GM23248 (cell line): ENCODE measurements at places on chromosomes 12 and 14. TPM values are rescaled to one million over a fixed set of nuclear protein-coding genes. Genes with fewer than 3 reads are reported as not detected.
A peak's percentile ranks its signal among the peaks of the same experiment; 100 is the strongest.

DNA sequence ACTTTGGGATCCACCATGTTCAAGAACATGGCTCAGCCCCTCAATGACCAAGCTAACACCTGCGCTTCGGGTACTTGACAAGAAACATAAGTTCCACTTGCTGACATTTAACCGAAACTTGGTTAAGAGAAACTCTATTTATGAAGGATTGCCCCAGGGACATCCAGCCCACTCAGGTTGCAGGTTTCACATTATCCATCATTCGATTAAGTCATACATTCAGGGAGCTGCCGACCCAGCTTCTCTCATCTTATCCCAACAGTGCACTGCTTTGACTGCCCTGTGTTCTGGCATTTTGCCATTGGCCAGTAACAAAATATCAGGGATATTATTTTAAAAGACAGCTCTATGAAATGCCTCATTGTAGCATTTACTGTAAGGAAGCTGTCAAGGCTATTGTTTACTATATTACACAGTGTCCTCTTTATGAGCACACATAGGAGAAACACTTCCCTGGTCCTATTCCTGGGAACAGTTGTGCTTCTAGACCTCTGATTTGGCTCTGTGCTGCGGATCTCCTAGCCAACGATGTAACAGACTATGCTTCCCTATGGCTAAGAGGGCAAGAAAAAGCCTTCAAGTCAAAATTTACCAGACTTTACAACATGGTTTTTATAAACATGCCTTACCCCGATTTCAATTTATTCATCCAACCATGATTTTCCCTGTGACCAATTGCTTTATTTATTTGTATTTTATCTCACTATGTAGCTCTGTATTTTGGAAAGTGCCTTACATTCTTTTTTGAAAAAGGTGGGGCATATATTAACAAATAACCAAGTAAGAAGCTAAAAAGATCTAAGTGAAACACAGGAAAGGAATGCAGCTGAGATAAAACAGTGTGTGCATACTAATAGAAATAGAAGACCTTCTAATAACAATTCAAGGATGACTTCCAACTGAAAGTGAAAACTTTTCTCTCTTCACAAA lies 109.3 kb downstream of the ITPR2 start:
- peak; percentile 61 for DNase-seq
- H3K27me3 ChIP-seq: no peaks in the 10 kb centered on the region
- H3K4me1 ChIP-seq: peaks cover 13% of the 10 kb centered on the region
- H3K27ac ChIP-seq: peak overlapping the region; percentile 9; the same call in 1 of the 2 replicates

DNA sequence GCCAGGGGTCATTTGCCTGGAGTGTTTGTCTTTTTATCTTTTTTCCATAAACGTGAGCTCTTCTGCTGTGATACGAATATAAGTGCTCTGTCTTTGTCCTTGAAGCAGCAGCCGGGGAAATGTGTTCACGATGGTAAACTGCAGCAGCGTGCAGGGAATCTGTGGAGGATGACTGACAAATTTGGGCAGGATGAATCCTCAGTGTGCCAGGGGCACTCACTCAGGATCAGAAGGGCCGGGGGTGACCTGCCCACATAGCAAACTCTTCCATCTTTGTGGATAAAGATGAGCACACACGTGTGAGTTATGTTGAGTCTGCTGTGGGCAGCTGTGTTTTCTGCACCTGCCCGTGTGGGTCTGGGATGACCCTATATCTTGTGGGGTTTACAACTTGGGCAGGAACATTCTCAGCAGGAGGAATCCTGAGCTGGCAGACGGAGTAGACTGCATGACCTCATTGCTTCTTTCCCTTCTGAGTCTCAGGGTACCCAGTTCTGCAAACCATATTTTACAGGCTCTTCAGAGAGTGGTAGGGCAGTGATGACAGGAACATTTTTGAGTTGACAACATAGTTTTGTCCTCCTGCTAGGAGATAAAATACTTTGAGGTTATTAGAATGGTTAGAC lies 711 bp downstream of the ANO4 start:
- H3K4me1 ChIP-seq: peaks cover 26% of the 10 kb centered on the region
- H3K4me3 ChIP-seq: peak overlapping the region; percentile 55
- H3K27me3 ChIP-seq: no peaks in the 10 kb centered on the region
- no peaks in the 10 kb centered on the region for H3K36me3 ChIP-seq
- H3K27ac ChIP-seq: no peak overlapping the region

- H3K27me3 ChIP-seq: no peaks in the 10 kb centered on the region
- DNase-seq: no peak
- H3K4me3 ChIP-seq: no peak overlapping the region
- H3K36me3 ChIP-seq: no peaks in the 10 kb centered on the region
- H3K27ac ChIP-seq: no peak overlapping the region
Observed at GRCh38 chr12:6420364-6420763, 24.4 kb upstream of the CD27 start.

GRCh38 chr14:68886109-68886434 lies 93.0 kb downstream of the ACTN1 start:
- H3K27ac ChIP-seq: no peak overlapping the region
- no peak overlapping the region for H3K4me3 ChIP-seq
- no peaks in the 10 kb centered on the region for H3K27me3 ChIP-seq
- peaks cover 87% of the 10 kb centered on the region for H3K36me3 ChIP-seq

DNA sequence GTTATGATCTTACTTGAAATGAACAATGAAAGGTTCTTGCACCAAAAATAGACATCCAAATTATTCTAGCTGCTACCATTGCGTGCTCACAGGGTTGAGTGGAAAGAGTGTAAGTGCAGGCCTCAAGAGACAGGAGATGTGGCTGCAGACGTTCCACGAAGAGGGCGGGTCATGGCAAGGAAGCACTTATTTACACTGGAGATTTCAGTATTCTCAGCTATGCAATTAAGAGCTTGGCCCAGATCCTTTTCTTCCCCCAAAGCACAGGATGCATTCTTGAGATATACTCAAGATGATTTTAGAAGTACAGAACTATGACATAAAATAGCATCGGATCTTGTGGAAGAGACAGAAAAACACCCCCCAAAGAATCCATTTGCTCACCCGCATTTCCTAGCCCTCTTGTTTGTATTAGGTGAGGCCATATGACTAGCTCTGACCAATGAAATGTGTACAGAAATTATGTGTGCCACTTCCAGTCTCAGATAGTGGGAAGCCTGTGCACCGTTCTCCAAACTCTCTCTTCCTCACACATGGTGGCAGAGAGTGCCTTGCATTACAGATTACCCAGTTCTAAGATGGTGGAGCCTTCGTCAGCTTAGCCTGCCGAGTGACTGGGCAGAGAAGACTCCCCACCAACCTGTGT lies 261.4 kb downstream of the TTC8 start:
- no peaks in the 10 kb centered on the region for H3K4me1 ChIP-seq
- no peak overlapping the region for H3K27ac ChIP-seq
- H3K4me3 ChIP-seq: no peak overlapping the region
- DNase-seq: no peak
- H3K27me3 ChIP-seq: no peaks in the 10 kb centered on the region

Gene CEBPE
- total RNA-seq: not detected in 2 replicates

Gene CAMKK2
- total RNA-seq: 15.9 and 20.1 TPM in 2 replicates

Gene KRT6A
- not detected in 2 replicates for total RNA-seq

Gene SLC25A47
- total RNA-seq: not detected in 2 replicates
